ENCODE measurements at places on chromosomes 13 and 19.

DNA sequence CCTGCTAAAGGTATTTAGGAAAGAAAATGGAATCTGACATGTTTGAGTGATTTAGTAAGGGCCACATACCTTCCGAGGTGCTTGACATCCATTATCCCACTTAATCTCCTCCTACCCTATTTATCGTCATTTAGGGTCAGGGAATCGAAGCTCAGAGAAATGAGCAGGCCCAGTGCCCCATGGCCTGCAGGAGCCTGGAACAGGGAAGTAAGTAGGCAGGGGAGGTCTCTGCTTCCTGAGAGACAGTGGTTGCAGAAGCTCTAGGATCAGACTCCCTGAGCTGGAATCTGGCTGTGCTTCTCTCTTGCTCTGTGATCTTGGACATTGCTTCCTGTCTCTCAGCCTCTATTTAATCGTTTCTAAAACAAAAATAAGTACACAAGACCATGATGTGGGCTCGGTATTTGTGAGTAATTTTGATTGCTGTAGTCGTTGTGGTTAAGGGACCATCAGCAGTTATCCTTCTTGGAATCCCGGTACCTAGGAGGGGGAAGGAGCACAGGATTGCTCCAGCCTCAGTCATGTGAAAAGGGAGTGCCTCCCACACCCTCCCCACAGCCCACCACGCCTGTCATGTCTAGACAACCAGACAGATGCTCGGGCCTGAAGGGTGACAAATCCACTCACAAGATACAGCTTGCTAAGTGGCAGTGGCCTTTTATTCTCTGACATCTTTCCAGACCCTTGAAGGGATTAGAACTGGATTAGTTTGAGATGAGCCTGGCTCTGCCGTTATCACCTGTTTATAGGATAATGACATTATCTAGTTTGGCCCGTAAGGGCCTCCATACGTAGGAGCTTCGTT lies 169.2 kb upstream of the TSHZ3 start:
- no peak for DNase-seq

DNA sequence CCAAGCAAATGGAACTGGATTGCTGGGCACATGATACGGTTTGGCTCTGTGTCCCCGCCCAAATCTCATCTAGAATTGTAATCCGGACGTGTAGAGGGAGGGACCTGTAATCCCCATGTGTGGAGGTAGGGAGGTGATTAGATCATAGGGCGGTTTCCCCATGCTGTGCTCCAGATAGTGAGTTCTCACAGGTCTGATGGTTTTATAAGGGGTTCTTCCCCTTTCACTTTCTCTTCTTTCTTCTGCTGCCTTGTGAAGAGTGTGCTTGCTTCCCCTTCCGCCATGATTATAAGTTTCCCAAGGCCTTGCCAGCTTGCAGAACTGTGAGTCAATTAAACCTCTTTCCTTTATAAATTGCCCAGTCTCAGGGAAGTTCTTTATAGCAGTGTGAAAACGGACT lies 32.6 kb upstream of the MTIF3 start:
- no peak for DNase-seq

DNA sequence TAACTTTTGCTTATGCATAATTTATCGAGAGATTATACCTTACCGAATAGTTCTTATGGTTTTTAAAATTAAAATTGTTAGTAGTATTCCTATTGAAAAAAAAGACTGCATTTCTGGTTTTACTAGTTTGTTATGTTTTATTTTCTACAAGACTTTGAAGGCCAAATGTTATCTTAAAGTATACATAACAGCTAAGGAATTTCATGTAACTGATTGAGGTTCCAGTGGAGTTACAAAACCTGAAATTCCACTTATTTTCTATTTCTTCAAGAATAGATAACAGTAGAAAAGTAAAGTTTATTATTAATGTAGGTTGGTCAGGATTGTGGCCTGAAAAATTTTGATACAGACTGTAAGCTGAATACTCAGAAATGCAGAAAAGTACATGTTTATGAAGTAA lies 1216.0 kb upstream of the PCDH20 start:
- DNase-seq = no peak

GRCh38 chr13:49369866-49370265 lies 74.0 kb downstream of the CAB39L start:
- no peak for DNase-seq

- DNase-seq = no peak
Observed at GRCh38 chr13:49320975-49321374, 73.2 kb downstream of the CDADC1 start.

DNA sequence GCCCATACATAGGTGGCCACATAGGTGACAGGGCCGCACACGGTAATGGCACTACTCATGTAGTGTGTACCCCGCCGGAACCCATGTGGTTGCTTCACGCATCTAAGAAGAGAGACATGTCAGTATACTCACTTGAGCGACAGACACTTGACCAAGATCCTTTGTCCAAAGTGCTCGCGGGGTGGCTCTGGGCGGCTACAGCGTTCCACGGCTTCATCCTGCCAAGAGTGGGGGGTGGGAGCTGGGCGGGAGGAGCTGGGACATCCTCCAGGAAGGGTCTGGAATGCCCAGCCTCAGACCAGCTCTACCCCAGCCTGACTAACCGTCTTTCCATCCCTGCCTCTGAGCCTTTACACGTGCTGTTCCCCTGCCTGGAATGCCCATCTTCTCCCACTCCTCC lies 8.5 kb downstream of the ANGPTL8 start:
- no peak for DNase-seq

- DNase-seq = no peak
Observed at GRCh38 chr13:106505732-106506131, 29.7 kb downstream of the EFNB2 start.

All from neural crest cell (in vitro differentiated cells).